Globus pallidus (tissue), 1 donor: ENCODE measurements at places on chromosomes 2 and 18.

- DNase-seq, result no peak
Observed at GRCh38 chr18:5890331-5891183, 4.8 kb downstream of the TMEM200C start.

DNA sequence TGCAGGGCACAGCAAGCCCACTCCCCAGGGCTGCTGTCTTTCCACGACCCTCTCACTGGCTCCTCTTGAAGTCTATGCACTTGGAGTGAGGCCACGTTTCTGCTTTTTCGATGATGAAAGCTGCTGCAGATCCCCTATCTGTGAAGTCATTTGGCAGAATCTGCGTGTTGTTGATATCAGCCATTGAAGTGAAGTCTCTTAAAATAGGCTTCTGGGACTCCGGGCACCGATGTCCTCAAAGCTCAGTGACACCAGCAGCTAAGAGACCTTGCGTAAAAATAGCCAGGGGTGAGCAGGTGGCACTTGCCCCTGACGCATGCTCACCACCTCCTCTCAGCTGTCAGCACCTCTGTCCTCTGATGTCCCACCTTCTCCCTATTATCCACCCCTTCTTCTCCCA, 89.4 kb upstream of the FHL2 start:
- no peak for DNase-seq

DNA sequence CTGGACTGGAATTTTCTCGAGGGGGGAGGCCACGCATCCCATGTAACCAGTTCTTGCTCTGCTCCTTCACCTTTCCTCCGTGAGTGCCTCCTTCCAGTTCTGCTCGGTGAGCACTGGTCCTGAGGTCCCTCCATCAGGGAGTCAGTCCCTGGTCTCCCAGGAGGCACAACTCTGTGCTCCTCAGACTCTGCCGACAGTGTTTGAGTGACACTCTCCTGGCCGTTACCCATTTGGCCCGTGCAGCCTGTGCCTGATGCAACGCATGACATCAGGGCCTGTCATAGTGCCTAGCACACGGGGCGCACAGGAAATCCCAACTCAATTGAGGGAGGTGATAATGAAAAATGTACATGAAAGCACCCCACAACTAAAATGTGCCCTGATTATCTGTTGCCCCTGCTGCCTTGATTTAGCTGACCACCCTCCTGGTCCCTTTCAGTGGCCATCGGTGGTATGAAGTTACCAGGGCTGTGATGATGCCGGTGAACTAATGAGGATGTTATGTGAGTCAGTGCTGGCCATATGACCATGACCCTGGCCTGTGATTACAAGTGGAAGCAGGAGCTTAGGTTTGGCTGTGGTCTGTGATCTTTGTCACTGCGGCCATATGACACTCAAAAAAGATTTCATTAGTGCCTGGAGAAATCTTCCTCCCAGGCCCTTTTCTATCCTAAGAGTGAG, 144.6 kb downstream of the TDRD15 start:
- DNase-seq, result peak; percentile 73

- no peak for DNase-seq
Observed at GRCh38 chr2:59566739-59567138, 986.7 kb downstream of the BCL11A start.

- peak; percentile 10 for DNase-seq
Observed at GRCh38 chr18:58682429-58683069, 11.3 kb downstream of the MALT1 start.

DNA sequence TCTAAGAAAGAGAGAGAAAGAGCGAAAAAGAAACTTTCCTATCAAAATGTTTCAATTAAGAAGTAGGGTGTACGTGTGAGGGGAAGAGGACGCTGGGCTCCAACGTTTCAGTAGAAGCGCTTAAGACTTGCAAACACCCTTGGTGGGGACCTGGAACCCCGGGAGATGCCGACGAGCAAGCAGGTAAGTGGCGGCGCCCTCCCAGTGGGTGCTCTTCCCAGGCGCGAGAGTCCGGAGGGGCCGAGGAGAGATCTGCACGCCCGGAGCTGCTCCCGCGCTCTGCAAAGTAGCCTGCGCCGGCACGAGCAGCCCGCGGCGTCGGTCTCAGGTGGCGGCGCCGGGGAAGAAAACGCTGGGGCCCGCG, 678 bp upstream of the OTX1 start:
- DNase-seq, result no peak

DNA sequence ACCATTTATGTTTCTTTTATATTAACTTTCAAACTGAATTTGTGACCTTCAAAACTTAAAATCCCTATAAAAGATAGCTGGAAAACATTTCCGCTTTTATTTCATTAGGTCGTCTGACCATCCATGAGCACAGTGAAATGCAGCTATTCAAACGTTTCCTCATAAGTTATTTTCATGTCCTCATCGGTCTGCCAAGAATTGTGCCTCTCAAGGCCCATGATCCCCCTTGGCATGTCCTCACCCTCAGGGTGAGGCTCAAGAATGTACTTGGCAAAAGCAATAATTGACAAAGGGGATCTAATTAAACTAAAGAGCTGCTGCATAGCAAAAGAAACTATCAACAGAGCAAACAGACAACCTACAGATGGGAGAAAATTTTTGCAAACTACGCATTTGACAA, 12.4 kb downstream of the SLC66A2 start:
- no peak for DNase-seq

DNA sequence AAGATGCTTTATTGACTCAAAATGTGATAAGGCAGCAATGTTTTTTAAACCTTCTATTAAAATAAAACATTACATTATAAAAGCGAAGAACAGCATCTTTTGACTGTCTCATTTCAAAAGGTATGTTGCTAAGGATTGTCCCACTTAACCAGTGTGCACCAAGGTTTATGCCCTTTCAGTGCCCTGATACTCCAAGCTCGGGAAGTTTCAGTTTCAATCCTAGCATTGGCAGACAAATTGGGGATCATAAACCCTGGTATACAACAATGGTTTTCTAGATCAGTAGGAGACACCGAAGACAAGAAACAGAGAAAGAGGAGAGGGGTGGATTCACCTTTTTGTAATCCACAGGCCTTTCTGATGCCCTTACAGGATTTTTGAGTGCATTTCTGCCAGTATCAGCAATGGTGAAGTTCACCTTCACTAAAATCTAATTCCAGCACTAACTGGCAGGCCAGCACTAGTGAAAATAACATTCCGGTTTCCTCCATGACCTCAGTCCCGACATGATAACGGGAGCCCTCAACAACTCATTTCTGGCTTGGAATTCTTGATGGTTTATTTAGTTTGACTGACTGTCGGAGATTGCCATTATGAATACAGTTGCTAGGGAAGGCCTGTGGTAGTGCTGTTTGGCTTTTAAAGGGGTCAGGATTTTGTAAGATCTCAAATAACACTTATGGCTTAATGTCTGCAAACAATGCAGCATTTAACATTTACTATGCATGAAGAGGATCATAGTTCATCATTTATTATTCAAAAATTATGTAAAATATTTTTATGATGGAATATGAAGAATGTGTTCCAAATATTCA, 33.3 kb upstream of the FIGN start:
- no peak for DNase-seq

GRCh38 chr18:45656194-45656770, 41.0 kb downstream of the SLC14A2 start:
- no peak for DNase-seq

DNA sequence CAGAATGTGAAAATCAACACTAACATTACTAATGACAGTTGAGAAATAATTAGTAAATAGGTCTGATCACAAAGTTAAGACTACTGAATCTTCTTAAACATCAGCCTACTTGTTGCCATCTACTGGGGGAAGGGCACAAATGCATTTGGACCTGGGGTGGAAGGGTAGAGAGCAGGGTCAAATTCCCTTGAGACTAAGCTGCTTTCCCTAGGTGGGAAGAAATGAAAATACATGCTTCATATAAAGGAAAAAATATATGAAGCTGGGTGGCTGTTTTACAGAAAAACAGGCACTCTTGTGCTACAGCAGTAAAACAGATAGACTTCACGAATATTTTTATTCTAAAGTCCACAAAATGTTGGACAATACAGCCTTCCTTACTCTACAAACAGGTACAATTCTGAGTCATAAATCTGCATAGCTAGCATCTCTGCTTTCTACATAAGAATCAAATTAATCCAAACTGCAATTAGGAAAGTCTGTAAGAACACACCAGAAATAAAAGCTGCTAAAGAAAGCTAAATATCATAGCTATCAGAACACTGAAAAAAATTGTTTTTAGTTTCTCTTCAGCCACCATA, 10.9 kb downstream of the TRIP12 start:
- peak; percentile 20 for DNase-seq

GRCh38 chr2:204108330-204108751, 171.8 kb downstream of the ICOS start:
- peak; percentile 30 for DNase-seq

GRCh38 chr2:19632403-19632991, 269.3 kb downstream of the TTC32 start:
- no peak for DNase-seq

DNA sequence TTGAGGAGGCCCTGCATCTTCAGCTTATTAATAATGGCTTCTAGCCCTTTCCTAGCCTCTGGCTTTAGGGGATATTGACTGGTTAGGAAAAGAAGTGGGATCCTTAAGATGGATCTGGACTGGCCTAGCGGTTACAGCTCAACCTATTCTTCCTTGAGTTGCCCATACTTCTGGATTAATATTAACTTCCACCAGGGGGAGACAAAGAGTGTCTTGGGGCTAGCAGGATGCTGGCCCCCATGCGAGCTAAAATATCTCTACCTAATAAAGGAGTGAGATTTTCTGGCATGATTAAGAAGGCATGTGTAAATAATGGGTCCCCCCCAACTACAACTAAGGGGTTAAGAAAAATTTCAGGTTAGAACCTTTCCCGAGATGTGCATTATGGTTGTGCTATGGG, 23.2 kb upstream of the PLA2R1 start:
- no peak for DNase-seq

DNA sequence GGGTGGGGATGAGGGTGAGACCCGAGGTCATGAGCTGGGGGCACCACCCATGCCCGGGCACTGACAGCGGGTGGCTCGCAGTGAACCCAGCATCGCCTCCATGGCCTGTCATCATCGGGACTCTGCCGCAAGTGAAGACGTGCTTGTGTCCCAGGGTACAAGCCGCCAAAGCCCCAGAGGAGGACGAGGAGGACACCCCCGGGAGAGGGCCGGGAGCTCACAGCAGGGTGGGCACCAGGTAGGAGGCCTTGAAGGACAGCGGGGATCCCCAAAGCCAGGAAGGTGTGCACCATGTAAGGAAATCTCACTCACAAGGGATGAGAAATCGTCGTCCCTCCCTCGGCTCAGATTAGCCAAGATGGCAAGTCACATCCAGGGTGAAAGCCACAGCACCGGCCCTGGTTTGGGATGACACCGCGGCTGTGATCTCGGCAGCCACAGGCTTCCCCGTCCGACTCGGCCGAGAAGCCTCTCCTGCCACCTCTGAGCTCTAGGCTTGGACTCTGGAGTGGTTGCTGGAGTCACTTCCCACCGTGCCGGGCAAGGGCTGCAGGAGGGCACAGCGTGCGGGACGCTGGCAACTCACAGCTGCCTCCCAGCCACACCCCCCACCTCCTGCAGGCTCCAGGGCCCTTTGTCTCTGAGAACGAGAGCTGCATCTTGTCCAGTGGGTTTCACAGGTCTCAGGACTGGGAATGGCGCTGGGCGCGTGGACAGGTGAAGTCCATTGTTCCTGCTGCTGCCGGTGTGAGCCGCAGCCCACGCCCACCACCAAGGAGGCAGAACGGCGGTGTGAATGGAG, 81.6 kb upstream of the CTDP1 start:
- no peak for DNase-seq

- no peak for DNase-seq
Observed at GRCh38 chr2:37549598-37549997, 121.8 kb downstream of the CDC42EP3 start.

DNA sequence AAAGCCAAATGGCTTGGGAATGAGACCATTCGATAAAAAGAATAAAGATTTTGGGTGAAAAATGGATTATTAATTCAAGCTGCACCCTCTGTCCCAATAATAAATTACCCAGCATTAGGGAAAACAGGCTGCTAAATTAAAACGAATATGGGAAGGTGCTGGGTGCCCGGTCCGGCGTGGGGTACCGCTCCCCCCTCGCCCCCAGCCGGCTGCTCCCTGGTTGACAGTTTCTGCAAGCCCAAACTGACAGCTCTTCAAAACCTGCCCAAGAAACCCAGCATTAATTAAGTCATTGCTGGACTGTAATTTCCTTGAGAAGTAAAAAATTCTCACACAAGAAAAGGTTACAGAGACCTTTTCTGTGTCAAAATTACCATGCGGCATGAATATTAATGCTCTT, 98.6 kb downstream of the PTGR3 start:
- DNase-seq, result no peak

DNA sequence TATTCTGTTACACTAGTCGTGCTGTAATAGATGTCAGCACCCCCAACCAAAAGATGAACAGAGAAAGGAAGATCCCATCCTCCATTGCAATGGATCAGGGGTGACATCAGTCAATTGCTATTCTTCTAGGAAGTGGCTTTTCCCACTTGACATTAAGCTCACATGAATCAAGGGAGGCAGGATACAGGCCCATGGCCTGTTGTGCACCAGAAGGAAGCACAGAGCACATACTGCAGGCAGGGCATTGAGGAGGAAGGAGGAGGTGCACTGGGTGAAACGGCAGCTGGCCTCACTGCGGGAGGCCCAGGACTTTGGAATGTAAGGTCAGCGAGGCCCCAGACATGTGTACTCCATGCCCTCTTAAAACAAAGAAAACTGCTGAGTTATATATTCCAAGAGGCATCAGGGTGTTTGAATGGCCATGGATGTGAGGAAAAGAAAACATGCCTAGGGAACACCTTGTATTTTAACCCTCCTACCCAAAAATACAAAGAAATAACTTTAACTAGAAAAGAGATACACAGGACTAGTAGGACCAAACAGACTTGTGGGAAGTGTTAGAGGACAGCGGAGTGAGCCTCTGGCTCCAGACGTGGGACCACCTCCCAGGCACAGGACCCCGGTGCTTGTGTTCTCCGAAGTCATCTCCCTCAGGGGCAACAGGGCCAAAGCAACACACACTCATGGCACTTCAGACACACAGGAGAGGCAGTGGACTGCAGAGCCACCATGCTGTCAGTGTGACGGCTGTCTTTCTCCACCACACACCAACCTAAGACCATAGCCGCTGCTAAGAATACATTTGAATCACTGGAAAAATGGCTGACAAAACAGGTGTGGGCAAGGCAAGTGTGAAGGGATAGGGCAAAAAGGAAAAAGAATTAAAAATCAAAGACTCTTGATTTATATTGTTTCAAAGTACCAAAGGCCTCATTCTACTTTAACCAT, 51.4 kb upstream of the RIOK3 start:
- DNase-seq, result no peak

- DNase-seq, result peak; percentile 27
Observed at GRCh38 chr2:102005989-102006885, 14.5 kb downstream of the IL1R2 start.

- DNase-seq, result no peak
Observed at GRCh38 chr18:35827275-35827902, 145.1 kb upstream of the RMP24 start.

DNA sequence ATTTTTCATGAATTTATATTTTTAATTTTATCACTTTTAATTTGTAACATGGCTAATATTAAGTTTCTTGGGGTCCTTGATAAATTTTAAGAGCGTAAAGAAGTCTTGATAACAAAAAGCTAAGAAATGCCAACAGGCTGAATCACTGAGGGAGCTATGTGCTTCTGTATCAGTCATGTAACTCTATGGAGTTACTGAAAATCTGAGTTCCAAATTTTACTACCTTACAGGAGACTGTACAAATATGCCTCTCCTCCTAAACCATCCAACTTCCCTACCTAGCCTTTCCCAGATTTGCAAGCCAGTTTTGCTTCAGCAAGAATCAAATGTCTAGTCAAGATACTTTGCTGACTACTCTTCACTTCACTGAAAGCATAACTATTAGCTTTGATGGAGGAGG, 35.7 kb downstream of the FEZ2 start:
- no peak for DNase-seq

- DNase-seq, result no peak
Observed at GRCh38 chr18:2027756-2028155, 543.5 kb downstream of the METTL4 start.

- no peak for DNase-seq
Observed at GRCh38 chr2:241237949-241238371, 49.5 kb downstream of the ANO7 start.
